ENCODE measurements at places on chromosomes 3 and 15.

- no peak for DNase-seq
Observed at GRCh38 chr15:92669432-92669831, 13.9 kb upstream of the FAM174B start.

DNA sequence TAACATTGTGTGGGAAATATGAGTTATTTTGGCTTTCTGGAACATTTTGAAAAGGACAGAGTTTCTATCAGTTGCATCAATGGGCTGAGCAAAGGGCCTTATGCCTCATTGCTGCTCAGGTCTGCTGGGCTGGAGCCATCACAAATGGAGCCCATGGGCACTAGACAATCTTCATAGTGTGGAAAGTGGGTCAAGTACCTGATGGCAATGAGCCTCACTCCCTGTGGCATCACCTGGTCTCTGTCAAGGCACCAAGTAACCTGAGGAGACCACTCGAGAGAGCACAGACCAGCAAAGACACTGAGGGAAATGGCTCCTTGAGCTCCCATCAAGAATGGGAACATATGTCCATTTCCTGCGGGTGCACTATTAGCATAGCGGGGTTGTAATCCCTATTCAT lies 96.7 kb upstream of the PPP2R3A start:
- DNase-seq: no peak

DNA sequence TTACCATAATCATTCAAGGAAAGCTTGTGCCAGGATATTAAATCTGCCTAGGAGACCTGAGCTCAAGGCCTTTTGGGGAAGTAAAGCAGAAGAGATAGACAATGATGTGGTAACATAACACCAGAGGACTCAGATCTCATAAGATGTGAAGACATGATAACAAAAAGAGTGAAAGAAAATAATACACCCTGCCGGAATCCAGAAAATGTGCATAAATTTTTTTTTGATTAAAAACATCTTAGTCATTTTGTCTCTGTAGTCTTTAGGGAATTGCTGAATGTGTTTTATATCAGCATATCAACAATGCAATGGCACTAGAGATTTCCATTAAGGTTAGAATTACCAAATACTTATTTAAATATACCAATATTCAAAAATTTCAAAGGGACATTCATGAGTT lies 326.8 kb upstream of the ROBO1 start:
- DNase-seq: peak; percentile 58

- peak; percentile 68 for DNase-seq
Observed at GRCh38 chr15:86021281-86022264, 58.1 kb upstream of the AGBL1 start.

DNA sequence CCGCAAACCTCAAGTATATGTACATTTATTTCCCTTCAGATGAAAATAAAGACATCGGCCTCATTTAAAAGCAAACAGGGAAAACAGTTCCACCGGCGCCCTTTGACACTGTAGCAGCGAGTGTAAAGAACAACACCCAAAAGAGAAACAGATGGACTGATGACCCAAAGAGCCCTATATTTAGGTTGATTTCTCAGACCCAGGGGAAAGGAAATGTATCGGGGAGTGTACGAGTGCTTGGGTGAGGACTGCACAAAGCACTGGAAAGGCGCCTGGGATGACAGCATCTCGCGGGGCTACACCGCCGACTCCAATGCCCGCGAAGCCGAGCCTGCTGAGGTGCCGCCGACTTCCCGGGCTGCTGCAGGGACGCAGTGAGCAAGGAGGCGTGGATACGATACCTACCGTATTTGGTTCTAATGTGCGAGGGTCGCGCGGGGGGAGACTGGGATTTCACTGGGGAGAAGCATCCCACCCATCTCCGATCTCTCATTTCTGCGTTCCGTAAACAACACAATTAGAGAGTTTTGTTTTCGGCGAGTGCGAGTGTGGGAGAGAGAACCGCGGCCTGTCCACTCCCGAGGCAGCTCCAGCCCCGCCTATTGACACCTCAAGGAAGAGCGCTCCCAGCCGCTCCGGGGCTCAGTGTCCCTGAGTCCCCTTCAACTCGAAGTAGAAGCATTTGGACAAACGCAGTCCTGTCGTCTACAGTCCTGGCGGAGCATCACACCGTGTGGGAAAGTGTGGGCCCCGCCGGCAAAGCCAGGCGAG lies 2.0 kb downstream of the MECOM start:
- DNase-seq: no peak

- peak; percentile 50 for DNase-seq
Observed at GRCh38 chr3:127740136-127740915, 67.6 kb downstream of the ABTB1 start.

DNA sequence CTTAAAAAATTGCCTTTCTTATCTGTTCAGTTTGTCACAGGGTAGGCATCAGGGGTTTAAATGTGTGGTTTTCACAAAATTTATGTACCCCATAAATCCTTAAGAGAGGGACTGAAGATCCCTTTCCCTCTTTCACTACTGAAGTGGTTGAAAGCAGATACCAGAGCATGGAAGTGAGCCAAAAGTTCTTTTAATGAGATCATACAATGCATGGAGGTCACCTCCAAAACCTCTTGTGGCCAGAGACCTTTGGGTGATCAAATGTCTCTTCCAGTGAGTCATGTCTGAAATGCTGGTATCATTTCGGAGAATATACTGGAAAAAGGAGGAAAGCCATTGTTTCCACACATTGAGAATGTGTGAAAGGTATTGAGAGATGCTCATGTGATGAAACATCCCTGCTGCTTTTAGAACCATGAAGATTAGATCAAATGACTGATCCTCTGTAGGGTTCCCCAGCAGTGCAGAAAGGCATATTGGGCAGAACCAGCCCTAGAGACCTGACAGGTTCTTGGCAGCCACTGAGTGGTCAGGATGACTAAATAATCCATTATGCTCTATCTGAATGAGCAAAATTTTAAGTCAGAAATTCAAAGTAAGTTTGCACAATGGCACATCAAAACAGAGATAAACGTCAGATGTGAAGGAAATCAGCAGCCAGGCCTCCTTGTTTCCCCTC lies 165.8 kb upstream of the SLC2A2 start:
- DNase-seq: peak; percentile 76

All from fibroblast of skin of back (primary cell).